ENCODE measurements at places on chromosomes 2 and 18.

DNA sequence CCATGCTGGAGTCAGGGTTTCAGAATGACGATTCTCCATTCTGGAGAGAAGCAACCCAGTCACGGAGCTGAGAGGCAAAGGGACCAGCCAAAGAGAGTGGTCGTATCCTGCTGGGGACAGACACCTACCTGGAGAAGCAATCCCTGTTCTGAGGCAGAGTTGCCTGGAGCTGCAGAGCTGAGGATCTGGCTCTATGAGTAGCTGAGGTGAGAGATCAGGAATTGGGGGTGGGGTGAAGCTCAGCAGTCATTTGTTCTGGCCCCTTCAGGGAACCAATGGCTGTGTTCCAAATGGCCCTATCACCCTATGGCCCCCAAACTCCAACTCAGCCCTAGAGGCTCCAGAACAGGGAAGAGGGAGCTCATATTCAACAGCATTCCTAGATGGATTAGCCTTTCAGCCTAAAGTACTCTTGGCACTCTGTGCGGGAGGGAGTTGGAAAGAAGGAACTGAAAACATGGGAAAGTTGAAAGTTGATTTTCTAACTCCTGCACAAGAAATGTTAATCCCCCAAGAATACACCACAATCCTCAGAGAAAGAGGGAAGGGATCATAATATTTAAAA, 3.3 kb upstream of the ATRAID start:
- no peak for DNase-seq

DNA sequence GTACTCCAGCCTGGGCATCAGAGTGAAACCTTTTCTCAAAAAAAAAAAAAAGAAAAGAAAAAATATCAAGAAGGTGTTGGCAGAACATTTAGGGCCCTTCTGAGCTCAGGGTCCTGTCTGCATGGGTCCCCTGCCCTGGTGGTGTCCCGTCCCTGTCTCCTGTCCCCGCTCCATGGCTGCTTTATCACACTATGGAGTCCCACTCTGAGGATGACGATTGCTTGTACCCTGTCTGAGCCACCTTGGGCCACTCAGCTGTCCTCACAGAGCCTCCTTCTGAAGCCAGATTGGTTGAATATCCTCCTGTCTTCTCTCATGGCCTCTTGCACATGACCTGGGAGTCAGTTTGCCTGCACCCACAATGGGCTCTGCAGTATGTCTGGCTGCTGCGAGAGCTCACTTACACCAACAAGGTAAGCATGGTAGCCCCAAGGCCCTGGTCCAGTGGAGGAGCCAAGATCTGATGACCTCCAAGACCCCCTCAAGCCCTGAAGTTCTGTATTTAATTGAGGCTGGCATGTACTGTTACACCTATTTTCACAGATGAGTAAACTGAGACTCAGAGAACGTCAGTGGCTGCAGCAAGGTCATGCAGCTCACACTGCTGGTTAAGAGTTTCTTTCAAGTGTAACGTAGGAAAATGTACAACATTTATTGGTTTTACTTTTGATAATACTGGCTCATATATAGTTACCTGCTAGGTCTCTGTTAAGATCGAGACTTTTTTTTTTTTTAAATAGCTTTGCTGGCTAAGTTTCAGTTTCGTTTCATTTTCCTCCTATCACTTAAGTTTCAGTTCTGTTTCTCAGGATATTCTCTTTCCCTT, 16.9 kb upstream of the ZCCHC2 start:
- DNase-seq, result peak; percentile 63

- DNase-seq, result no peak
These were observed 12.3 kb downstream of the CHN1 start for GRCh38 chr2:174992886-174993285.

- DNase-seq, result no peak
These were observed 115.7 kb upstream of the TPO start for GRCh38 chr2:1297372-1298159.

- DNase-seq, result no peak
These were observed 96.7 kb downstream of the ASB1 start for GRCh38 chr2:238523158-238524110.

All from erythroblast (primary cell).